Esophagus squamous epithelium (tissue), 5 donors: ENCODE measurements at places on chromosomes 2 and 18. TPM values are rescaled to one million over a fixed set of nuclear protein-coding genes. Genes with fewer than 3 reads are reported as not detected.

Gene IL1F10
- total RNA-seq, result not detected

Gene RFTN2
- not detected for total RNA-seq

DNA sequence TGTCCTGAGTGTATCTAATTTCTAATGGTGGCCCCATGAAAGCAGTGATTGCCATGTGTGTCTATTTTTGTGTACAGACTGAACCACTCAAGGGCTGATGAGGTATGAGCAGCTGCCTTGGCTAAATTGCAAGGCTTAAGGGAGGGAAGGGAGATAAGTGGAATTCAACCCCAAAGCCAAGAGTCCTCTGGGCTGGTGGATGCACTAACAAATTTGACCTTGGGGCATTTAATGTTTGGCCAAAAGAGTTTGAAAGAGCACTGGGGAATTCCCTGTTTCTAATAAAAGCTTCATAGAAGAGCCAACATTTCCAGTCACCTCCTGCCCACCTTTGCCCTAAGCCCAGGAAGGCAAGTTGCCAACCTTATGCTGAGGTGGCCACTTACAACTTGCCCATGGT, 172.1 kb downstream of the SETBP1 start:
- no peak for DNase-seq

Gene CNTNAP5
- total RNA-seq, result not detected

GRCh38 chr2:109173311-109174171, 44.5 kb downstream of the SH3RF3 start:
- DNase-seq, result no peak

DNA sequence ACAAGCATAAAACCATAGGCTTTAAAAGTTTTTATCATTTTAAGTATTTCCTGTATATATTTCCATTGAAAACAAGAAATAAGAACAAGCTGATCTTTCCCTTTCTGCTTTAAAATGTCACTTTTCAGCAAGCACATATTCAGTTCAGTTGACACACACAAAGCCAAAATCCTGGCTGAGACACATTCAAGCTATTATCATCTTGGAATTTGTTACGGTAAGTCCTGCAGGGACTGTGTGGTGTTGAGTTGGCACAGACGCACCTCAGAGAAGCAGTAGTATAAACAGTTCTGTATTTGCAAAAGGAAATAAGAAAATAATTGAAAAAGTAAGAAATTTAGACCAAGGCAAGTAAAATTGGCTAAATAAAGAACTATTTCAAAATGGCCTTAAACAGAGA, 10.4 kb upstream of the DAW1 start:
- no peak for DNase-seq

DNA sequence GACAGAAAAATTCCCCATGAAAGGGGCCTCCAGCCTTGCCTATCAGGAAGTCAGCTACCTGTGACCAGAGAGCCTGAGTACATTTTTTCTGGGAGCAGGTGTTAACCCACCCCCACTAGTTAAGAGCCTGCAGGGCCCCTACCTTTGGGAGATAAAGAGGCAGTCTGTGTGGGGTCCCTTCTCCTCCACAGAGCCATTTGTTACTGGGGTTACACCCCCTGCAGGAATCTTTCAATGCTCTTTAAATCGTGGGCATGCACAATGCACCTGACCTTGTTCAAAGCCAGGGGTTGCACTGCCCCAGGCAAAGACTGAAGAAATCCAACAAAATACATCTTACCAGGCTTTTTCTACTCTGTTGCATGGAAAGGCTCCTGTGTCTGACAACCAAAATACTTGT, 15.7 kb upstream of the LYPD6 start:
- DNase-seq, result no peak

- no peak for DNase-seq
Observed at GRCh38 chr2:36267194-36267593, 88.4 kb upstream of the CRIM1 start.

Gene ITGB6
- total RNA-seq, result 33.4 TPM

- no peak for DNase-seq
Observed at GRCh38 chr18:21972281-21972680, 197.1 kb upstream of the GATA6 start.

DNA sequence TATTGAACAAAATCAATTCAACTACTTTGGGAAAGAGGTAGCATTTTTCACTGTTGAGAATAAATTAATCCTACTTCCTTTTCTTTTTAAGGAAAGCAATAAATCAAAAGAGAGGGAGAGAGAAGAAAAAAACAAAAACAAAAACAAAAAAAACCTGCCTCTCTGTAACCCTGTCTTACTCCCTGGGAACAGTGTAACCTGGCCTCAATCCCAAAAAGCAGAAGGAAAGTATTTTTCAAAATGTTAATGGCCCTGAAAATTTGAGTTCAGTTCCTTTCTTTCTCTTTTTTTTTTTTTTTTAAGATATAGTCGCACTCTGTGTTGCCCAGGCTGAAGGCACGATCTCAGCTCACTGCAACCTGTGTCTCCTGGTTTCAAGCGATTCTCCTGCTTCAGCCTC, 35.9 kb downstream of the RHOB start:
- no peak for DNase-seq

Gene UGT1A8
- total RNA-seq, result 0.13 TPM

DNA sequence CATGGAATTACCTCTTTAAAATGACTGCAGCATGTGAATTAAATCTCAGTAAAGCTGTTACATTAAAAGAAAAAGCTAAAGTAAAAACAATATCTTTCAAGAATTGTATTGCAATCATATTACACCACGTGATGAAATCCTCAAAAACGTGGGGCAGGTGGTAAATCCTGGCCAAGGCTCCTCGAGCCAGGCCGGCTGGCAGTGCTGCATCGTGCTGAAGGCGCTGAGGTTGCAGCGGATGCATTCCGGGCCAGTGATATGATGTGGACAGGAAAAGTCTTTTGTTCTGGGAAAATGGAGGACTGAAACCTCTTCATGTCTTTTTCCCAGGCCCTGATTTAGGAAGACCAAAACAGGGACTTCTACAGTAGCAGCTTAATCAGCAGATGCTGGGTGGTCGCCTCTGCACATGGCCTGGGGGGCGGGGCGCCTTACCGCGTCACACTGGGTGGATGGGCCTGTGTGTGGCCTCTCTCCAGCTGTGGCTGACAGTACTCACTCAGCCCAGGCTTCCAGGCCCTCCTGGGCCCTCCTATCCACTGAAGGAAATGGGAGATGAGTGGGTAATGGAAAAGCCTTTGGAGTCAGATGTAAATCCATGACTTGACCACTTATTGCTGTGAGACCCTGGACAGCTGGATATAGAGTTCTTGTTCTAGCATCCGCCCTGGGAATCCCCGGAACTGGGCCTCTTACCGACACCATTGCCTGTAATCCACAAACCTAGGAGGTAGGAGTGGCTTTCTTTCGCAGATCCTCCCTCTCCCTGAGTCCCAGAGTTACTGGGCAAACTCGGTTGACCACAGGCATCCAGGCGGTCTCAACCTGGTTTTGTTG, 45.1 kb downstream of the PROC start:
- no peak for DNase-seq

DNA sequence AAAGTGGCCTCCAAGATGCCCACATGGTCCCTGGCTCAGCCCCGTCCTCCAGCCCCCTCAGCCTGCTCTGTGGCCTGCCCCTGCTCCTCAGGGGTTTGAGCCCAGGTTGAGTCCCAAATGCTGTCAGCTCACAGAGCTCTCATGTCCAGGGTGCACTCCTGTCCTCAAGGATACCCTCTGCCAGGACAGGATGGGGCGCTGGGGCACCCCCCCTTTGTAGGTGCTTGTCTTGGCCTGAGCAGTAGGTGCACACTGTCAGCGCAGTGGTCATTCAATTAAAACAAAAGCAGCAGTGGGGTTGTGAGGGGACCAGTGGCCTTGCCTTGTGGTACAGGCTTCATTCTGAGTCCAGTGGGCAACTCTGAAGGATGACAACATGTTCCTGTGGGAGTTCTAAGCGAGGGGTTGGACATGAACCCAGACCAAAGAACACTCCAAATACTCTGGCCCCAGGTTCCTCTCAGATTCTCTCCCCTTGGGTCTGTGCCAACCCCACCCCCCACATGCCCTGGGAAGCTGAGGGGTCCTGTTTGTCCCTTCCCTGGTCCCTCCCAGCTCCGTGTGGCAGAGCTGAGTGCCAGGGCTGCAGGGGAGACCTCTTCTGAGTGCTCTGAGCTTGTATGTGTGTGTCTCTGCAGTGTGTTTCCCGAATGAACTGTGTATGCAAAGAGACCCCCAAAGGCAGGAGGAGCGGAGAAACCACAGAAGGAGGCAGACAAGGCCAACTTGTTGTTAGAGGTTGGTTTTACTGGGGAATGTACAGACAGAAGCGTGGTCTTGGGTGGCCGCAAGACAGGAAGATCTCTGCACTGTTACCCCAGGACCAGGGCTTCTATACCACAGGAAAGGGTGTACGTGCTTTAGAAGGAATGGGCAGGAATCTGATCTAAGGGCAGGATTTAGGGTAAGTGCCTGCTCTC, 155.6 kb upstream of the HS6ST1 start:
- no peak for DNase-seq

GRCh38 chr2:204583773-204584172, 38.5 kb downstream of the PARD3B start:
- DNase-seq, result no peak

Gene MC5R
- not detected for total RNA-seq

Gene ANKRD29
- total RNA-seq, result 2.9 TPM

GRCh38 chr2:165635532-165635931, 158.5 kb downstream of the GALNT3 start:
- no peak for DNase-seq

DNA sequence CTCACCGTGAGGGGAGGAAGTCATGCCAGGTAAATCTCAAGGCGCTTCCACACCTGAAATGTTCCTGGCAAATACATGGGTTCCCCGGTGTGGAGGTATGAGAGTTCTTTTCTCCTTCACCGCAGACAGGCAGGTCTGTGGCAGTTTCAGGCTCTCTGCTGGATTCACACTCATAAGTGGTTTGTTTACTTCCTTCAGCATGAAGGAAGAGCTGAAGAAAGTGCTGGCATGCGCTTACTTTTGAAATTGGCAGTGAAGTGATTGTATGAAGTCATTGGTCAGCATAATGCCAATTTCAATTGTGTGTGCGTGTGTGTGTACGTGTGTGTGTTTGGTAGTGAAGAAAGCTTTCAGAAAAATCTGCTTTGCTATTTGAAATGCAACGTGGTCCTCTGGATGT, 43.4 kb downstream of the RNF144A start:
- DNase-seq, result no peak

Gene CPLX4
- total RNA-seq, result not detected

Gene SRD5A2
- total RNA-seq, result not detected

- DNase-seq, result no peak
Observed at GRCh38 chr2:181563101-181563692, 93.7 kb downstream of the CERKL start.

Gene GNAL
- total RNA-seq, result 2.6 TPM

Gene CFC1
- not detected for total RNA-seq

Gene DSG1
- total RNA-seq, result 10.5 TPM

GRCh38 chr2:25690058-25690457, 16.7 kb upstream of the DTNB start:
- DNase-seq, result no peak

DNA sequence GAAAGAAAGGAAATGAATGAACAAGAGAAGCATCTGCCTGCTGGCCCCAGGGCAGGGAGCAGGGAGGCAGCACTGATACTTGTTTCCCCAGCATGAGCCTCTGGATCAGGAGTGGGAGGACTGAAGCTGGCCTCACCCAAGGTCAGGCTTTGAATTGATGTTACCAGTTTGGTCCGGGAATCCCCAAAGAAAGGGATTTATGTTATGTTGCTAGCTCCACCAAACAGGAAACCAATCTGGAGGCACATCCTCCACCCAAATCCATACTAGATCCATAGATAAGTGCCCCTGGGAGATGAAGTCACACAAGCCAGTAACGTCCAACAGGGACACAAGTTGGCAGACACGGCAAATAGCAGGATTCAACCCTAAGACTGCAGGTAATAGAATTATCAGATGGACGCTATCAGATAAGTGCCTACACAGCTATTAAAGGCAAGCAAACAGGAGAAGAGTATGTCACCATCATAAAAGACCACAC, 85.9 kb downstream of the MTCL1 start:
- DNase-seq, result no peak

Gene CHN1
- total RNA-seq, result 2.1 TPM

Gene PFN4
- total RNA-seq, result not detected

- DNase-seq, result no peak
Observed at GRCh38 chr2:180291552-180292421, 284.7 kb upstream of the CWC22 start.

DNA sequence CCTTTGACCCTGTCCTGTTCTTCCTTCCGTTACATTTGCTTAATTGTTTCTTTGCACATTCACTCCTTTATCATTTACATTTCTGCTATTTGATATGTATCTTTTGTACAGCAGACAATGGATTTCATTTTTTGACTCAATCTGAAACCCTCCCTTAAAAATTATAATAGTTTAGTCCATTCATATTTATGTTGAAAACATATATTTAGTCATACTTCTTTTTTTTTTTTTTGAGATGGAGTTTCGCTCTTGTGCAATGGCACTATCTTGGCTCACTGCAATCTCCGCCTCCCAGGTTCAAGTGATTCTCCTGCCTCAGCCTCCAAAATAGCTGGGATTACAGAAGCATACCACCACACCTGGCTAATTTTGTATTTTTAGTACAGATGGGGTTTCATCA, 95.3 kb upstream of the TGFA start:
- DNase-seq, result no peak

Gene ACADL
- total RNA-seq, result 0.56 TPM

DNA sequence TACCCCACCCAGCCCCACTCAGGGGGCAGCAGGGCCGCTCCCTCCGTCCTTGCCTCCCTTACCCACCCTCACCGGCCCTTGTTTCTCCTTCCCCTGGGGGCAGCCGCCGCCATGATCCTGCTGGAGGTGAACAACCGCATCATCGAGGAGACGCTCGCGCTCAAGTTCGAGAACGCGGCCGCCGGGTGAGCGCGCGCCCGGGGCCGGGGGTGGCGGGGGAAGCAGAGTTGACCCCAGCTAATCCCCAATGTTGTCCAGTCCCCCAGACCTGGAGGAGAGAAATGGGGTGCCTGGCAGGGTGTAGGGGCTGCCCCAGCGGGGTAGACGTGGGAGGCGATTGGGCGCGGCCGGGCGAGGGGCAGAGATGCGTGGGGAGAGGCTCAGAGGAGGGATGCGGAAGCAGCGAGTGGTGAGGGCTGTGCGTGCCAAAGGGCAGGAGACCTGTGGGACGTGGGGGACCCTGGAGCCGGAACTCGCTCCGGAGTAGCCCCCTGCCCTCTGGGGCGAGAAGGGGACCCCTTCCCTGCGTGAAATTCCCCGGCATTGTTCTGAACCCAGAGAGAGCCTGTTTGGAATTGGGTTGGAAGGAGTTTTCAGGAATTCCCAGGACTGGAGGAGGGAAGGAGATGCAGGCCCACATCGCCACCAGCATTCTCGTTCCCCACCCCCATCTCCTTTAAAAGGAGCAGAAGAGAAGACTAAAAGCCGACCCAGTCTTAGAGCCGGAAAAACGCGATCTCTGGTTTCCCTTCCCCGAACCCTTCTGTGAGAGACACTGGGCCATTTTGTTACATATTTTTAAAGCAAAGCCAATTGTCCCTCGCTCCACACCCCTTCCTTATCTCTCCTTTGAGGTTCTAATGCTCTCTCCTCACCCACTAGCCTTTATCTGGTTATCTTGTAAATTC, 625 bp downstream of the ARPC2 start:
- DNase-seq, result peak; percentile 14

Gene LANCL1
- 28.6 TPM for total RNA-seq

GRCh38 chr18:48680339-48681250, 141.8 kb downstream of the CTIF start:
- no peak for DNase-seq

GRCh38 chr2:9941996-9942390, 9.5 kb upstream of the GRHL1 start:
- DNase-seq, result no peak

Gene CFAP53
- 0.19 TPM for total RNA-seq

GRCh38 chr2:109222825-109223471, 93.9 kb downstream of the SH3RF3 start:
- DNase-seq, result no peak

GRCh38 chr2:174059884-174060244, 94.7 kb upstream of the SP3 start:
- no peak for DNase-seq
